Amniotic epithelial cell (primary cell): ENCODE measurements at places on chromosomes 7 and 10.

DNA sequence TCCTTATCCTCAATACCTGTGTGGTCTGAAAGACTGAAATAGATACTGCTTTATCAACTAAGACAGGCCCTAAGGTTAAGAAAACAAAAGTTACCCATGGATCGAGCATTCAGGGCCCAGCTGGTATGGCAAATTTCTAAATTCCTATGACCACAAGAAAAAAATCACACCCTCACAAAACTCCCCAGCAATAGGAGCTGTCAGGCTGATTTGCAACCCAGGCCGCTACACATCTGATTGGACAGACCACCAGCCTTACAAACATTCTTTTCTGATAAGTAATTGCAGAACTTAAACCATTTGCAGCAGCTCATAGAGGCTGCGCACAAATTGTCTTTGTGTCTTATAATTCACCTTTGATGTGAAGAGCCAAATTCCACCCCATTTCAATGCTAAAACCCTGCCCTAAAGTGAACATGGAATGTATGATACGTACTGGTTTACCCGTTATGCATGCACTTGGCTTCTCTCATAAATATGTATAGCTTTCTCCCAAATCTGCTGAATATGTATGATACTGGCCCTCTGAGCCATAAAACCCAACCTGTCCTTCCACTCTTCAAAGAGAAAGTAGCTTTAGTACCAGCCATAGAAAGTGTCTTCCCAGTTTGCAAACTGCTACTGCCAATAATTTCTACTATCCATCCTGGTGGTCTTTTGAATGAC is 842.5 kb downstream of the GRID1 start:
- DNase-seq, result no peak

- DNase-seq, result no peak
Observed at GRCh38 chr10:101066146-101066895, 4.5 kb downstream of the KAZALD1 start.

GRCh38 chr10:96746503-96746902 is 26.2 kb upstream of the PIK3AP1 start:
- DNase-seq, result peak; percentile 57

DNA sequence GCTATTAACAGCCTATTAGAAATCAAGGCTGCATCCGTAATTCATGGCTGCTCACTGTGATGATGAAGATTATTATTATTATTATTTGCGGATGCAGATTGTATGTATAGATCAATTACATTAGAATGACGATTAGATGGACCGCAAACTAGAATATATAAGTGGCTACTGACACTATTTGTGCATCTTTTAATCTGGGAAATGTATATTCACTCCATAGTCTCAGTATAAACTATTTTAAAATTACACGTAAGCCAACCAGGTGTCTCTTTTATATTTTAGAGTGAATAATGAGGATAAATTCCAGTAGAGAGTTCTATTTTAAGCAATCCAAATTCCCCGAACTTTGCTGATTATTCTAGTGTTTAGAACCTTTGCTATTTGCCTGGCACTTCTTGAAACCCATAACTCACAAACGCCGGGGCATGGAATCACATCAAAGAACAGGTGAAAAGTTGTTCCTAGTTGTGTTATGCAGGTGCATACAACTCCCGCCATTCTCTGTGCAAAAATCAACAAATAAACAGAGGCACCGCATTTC is 509 bp upstream of the ING3 start:
- DNase-seq, result no peak

DNA sequence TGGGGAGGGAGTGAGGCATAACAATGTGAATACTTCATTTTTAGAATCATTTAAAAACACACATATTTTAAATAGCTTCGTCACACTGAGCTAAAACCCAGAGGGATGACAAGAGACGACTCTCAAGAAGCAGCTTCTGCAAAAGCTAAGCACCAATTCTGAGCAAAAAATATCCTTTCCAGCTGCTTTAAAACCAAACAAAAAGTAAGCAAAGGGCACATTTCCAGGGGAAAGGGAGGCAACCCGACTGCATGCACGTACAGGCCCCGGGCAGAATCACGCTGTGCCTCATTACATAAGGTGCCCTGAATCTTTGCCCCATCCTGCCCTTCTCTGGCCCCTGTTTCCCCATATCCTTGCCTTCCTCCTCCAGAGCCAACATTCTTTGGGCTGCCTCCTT is 78.4 kb downstream of the DGKI start:
- DNase-seq, result no peak

DNA sequence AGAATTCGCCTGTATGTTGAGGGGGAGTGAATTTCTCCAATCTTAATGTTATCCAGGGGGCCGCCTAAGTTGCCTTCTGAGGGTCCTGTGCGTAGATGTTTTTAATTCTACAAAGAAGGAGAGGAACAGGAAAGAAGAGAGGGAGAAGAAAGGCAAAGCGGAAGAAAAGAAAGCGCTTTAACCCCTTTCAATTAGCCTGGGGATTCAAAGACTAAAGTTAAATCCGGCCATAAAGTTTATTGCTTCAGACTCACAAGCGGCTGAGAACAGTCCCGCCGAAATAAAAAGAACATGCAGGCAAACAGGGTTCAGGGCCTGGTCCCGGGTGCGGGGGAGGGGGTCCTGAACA is 4.5 kb downstream of the HOXA5 start:
- DNase-seq, result no peak

GRCh38 chr7:56019501-56019900 is 31.7 kb downstream of the PSPH start:
- DNase-seq, result no peak

- no peak for DNase-seq
Observed at GRCh38 chr7:14414274-14414986, 425.0 kb upstream of the ETV1 start.

- DNase-seq, result no peak
Observed at GRCh38 chr10:106765241-106765754, 399.2 kb downstream of the SORCS1 start.

- DNase-seq, result peak; percentile 21
Observed at GRCh38 chr7:135842446-135843179, 94.0 kb upstream of the FAM180A start.

DNA sequence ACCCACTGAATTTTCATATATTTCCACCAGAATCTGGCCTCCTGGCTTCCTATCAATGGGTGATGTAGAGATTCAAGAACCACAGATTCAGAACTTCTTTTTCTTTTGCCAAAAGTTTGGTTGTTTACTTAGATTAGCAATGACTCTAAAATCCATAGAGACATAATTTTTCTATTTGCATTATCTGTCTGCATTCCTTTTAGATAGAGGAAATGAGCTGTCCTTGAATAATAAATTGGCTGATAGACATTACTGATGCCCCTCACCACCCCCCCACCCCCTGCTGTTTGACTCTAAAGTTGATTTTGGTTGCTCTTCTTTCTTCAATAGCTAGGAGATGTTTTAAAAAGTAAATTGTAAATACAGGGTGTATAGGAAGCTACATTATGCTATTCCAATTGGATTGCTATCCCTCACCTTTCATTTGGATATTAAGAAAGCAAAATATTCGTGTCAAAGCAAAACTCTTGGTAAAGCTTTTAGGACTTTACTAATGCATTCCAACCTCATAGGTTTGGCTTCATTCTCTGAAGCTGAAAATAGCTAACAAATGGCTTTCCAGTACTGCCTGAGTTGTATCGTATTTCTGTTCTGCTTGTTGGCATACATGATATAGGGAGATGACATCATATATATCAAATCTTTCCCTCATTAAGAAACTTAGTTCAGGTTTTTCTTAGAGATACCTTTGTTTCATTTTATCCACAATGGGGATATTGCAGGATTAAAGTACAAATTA is 606.0 kb downstream of the ARL4A start:
- DNase-seq, result no peak

- DNase-seq, result peak; percentile 91
Observed at GRCh38 chr10:93468461-93469213, 13.5 kb downstream of the MYOF start.

DNA sequence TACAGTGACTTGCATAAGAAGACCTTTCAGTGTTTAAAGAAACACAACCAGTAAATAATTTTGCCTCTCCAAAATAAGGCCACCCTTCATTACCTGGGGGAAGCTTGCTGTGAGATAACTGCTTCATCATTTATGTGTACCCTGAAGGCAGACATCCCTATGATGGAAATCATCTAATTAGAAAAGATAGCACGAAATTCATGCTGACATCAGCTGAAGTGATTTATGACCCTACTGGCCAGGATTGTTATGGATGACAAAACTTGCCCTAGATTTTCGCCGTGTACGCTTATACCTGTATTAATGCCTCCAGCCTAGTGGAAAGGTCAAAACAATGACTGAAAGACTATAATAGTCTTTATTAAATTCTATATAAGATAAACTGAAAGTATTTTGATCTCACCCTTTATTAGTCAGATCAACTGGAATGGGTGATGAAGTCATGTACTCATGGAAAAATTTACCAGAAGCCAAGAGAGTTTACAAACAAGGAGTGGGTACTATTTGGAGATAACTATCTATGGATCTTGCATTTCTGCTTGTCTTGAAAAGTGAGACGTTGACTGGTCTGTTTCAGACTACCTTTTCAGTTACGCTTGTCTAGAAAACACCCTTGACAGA is 114.2 kb downstream of the PPP1R3A start:
- no peak for DNase-seq

DNA sequence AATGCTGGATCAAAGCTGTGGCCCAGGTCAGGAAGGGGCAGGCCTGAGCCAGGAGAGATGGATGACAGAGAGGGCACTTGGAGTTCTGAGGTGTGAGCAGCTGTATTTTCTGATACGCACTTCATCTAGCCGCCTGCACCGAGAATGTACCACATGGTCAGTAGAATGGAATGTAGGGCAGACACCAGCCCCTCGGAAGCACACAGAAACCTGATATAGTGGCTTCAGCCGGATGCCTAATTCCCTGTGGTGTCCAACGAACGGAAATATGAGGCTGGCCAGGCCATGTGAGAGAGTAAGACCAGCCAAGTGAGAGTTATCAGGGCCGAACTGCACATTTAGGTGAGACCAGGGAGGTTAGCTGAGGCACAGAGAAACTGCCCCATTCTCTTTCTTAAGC is 46.7 kb upstream of the PLCE1 start:
- peak; percentile 67 for DNase-seq

GRCh38 chr7:40717242-40717641 is 582.4 kb downstream of the SUGCT start:
- DNase-seq, result peak; percentile 72

- DNase-seq, result no peak
Observed at GRCh38 chr7:121901026-121901425, 28.1 kb downstream of the PTPRZ1 start.

- no peak for DNase-seq
Observed at GRCh38 chr10:103632247-103632642, 138.7 kb downstream of the NEURL1 start.

GRCh38 chr10:43317422-43317821 is 50.6 kb upstream of the RASGEF1A start:
- no peak for DNase-seq

- peak; percentile 40 for DNase-seq
Observed at GRCh38 chr10:70355051-70356021, 27.1 kb downstream of the LRRC20 start.

- no peak for DNase-seq
Observed at GRCh38 chr10:129655679-129656031, 188.6 kb downstream of the MGMT start.

- DNase-seq, result no peak
Observed at GRCh38 chr10:129867631-129868179, 96.4 kb downstream of the EBF3 start.

DNA sequence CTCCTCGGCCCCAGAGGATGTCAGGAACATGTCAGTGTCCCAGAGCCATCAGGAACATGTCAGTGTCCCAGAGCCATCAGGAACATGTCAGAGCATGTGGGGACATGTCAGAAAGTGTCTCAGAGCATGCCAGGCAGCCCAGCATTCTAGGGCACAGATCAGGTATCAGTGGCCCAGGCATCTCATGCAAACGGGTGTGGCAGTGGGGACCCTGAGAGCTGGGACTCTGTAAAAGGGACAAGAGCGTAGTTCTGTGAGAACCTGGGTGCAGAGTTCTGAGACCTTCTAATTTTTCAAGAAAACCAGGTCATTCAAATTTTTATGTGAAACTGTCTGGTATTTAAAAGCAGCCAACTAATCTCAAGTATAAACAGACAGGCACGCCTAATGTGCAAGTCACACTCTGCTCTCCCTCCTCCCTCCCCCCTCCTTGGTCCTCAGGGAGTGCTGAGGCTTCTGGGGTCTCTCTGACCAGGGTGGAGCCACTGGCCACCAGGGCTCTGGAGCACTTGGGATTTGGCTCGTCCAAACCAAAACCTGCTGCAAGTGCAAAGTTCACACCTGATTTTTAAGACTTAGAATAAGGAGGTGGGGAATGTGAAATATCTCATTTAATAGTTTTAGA is 64.6 kb downstream of the ALOX5 start:
- no peak for DNase-seq

- DNase-seq, result no peak
Observed at GRCh38 chr10:20760460-20760859, 136.7 kb downstream of the NEBL start.

GRCh38 chr7:108794466-108794865 is 224.8 kb downstream of the DNAJB9 start:
- DNase-seq, result no peak

- DNase-seq, result no peak
Observed at GRCh38 chr7:82839555-82839954, 323.1 kb downstream of the PCLO start.

GRCh38 chr7:149690688-149691446 is 82.5 kb downstream of the ZNF467 start:
- peak; percentile 85 for DNase-seq

DNA sequence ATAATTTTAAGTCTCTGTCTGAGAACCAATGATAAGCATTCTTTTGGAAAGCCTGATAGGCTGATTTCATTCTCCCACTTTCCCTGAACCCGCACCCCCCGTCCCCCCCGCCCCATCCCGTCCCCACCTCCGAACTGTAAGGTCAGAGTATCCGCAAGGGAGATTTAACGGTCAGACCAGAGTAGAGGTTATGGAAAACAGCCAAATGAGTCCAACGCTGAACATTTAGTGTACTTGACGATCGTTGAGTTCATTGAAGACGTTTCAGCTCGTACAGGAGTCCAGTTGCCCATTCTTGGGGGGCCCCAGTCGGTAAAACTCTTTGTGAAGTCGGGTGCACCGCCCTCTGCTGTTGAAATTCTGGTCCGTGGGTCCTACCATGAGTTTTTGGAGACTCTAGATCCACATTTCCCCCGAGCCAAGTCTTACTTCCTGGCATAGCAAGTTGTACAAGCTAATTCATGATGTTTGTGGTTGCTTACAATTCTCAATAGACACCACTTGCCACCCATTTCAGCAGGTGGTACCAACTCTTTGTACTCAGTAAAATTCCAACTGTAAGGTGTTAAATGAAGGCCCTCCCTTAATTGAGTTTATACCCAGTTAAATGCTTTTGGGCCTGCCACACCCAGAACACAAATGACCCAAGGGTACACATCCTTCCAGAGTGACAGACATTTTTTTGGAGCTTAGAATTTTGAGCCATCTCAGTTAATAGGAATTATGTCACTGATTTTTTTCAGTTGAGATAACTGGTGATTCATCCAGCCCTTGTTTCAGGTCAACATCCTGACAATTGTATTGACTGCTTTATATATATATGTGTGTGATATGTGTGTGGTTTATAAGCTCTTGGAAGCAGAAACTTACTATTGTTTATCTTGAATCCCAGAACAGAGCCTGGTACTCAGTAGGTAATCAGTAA is 1.2 kb downstream of the MARCHF5 start:
- peak; percentile 52 for DNase-seq
